ENCODE measurements at places on chromosomes 7 and 10.

- DNase-seq: no peak
These were observed 12.1 kb downstream of the MARCHF5 start for GRCh38 chr10:92303096-92303495.

- DNase-seq: no peak
These were observed 28.6 kb upstream of the DMBT1 start for GRCh38 chr10:122531939-122532338.

DNA sequence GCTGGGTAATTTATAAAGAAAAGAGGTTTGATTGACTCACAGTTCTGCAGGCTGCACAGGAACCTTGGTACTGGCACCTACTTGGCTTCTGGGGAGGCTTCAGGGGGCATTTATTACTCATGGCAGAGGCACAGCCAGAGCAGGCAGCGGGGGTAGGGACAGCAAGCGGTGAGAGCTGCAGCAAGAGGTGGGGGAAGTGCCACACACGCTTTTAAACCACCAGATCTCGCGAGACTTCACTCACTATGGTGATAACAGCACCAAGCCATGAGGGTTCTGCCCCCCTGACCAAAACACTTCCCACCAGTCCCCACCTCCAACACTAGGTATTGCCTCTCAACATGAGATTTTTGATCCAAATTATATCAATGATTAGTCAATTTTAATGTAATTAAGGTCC lies 24.1 kb upstream of the MAT1A start:
- no peak for DNase-seq

DNA sequence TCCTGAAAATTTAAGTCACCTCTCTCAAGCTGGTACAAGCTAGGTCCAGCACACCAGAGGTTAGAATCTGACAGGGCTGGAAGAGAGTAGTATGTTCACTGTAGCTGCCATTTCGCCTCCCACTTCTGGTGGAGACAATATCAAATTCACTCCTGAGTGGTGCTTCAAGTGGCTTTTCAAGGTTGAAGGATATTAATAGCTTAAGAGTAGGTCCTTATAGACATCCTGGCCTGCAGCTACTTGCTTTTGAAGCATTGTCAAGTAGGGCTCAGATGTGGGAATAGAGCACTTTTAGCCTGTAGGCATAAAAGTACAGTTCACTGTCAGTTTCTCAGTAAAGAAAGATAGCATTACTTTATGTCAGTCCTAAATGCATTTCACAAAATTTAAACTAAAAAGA lies 270.5 kb upstream of the PLPP4 start:
- DNase-seq: no peak

DNA sequence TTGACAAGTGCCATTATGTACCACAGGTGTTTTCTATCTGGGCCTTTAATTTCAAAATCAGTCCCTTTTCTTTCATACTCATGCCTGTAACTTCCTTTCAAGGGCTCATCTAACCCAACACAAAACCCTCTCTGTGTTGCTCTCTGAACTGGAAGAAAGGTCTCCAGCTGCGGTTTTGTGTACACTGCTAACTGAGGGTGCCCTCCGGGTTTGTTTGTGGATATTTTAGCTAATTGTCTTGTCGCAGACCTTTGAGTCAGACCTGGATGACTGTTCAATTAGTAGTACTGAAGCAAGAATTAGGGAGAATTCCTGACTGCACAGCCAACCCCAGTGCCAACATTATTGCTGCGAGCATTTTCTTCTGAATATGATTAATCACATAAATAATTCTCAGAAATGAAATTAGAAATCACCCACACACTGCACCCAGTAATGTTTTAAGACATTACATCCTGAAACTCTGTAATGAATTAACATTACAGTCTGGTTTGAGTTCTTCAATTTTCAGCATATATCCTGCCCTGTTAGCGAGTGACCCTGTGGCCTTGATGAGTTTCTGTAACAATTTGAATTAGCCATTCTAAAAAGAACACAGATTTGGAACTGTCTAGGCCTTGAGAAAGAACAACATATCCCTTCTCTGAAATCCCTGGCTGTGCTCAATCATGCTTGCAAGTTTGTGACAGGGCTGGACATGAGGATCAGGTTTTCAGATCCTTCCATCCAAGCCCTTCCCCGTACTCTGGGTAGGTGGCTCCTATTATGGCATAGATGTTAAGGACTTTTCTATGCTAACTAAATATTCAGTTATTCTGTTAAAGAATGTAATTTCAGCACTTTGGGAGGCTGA lies 460.1 kb downstream of the PLXDC2 start:
- no peak for DNase-seq

GRCh38 chr10:18204039-18204835 lies 64.0 kb downstream of the CACNB2 start:
- no peak for DNase-seq
